Breast epithelium (tissue), 4 donors: ENCODE measurements at places on chromosomes 2 and 18.
A peak's percentile ranks its signal among the peaks of the same experiment; 100 is the strongest.

GRCh38 chr2:204946892-204947291, 401.6 kb downstream of the PARD3B start:
- no peak overlapping the region for H3K4me3 ChIP-seq
- no peak overlapping the region for H3K27ac ChIP-seq
- H3K4me1 ChIP-seq: peaks cover 6% of the 10 kb centered on the region

DNA sequence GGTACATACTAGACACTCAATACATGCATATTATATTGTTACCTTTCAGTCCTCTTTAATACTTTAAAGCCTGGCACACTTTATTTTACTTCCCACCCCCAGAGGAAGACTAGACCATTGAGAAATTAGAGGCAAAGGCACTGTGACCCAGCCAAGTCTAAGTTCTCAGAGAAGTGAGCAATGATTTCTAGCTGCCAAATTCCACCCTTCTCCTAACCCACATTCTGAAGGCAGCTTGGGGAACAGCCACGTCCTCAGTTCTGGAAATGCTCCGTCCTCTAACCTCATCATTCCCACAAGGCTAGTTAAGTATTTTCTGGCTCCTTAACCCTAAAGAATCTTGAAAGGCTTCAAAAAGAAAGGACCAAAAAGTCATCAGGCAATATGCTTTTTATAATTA, 86.6 kb downstream of the COL5A2 start:
- DNase-seq: no peak
- no peaks in the 10 kb centered on the region for H3K27me3 ChIP-seq
- H3K27ac ChIP-seq: peak overlapping the region; percentile 53
- no peaks in the 10 kb centered on the region for H3K4me1 ChIP-seq
- H3K4me3 ChIP-seq: no peak overlapping the region

DNA sequence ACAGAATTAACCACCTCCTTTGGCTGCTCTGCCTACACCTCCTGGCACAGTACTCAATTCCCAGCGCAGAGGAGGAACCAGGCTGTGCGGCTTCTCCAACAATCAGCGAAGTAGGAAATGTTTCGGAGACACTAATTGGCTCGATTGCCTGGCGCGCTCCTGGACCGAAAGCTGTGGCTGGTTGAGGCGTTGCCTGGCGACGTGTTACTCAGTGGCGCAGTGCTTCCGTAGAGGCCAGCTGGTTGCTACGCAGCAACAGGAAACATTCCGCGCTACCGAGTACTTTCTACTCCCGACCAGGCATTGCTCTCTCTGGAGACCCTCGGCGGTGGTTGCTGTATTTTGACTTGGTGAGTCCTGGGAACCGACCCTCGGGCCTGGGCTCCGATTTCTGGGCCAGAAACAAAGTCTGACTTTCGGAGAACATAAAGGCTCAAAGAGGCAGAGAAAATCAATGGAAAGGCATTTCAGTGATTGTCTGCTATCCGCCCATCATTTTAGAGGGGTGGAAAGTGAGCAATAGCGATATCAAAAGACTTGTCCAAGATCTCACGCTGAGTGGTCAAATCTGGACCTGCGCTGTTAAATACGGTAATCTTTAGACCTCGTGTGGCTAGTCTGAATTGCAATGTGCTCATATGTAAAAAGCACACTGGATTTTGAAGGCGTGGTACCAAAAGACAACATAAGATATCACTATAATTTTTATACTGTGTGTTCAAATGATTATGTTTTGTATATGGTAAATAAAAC, at the start of gene DNAH6:
DNAH6 (plus strand) TSS at position 265 of the 753 bp plus-strand sequence. CDS start 1,329 bp downstream, outside the sequence.
- peak; percentile 95 for DNase-seq
- H3K4me3 ChIP-seq: peak within 1 kb of the TSS; percentile 43
- H3K4me1 ChIP-seq: no peaks in the 10 kb centered on the region
- no peaks in the 10 kb centered on the region for H3K27me3 ChIP-seq
- no peaks in the 10 kb centered on the region for H3K36me3 ChIP-seq

DNA sequence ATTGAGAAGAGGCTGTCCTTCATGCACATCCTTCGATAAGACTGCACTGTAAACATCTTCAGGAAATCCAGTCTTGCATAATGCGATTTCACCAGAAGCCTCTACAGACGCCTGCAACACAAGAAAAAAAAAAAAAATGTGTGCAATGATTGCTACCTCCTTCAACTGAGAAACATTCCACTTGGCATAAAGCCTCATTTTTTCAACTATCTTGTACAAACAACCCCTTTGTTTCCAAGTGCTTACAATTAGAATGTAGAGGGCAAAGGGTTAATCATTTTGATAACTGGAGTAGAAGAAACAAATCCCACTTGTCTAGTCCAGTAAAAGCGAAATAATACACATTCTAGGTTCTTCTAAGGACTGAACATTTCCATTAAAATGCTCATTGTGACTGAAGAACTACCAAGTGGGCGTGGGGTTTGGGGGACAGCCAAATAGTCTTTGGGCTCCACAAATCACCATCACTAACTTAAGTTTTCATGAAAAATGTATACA, 29.2 kb downstream of the CDH2 start:
- H3K27me3 ChIP-seq: no peaks in the 10 kb centered on the region
- no peak overlapping the region for H3K4me3 ChIP-seq
- H3K36me3 ChIP-seq: no peaks in the 10 kb centered on the region

- DNase-seq: no peak
- no peaks in the 10 kb centered on the region for H3K36me3 ChIP-seq
These were observed 500.3 kb upstream of the FAM98A start for GRCh38 chr2:34099377-34099776.
